ENCODE measurements at places on chromosomes 1 and 21. TPM values are rescaled to one million over a fixed set of nuclear protein-coding genes. Genes with fewer than 3 reads are reported as not detected.

GRCh38 chr1:223363057-223363855 is 720 bp downstream of the SUSD4 start:
- no peak for DNase-seq

DNA sequence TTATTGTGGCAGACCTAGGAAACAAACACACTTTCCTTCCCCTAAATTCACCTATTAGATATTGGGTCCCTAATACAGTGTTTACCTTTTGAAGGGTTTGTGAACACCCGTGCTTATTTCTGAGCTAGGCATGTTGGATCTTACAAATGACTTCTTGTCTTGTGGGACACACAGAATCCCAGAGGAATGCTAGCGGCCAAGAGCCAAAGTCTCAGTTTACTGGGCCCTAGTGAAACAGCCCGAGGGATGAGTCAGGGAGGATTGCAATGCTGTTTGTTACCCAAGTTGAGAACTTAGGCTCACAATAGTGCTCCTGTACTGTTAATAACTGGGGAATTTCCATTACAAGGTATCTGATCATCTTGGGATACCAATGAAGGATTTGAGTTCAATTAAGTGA is 100.1 kb upstream of the AKT3 start:
- no peak for DNase-seq

LYPD8 gene
- 28.5 TPM for total RNA-seq

- no peak for DNase-seq
These were observed 94.5 kb upstream of the SYT6 start for GRCh38 chr1:114248162-114248561.

Measured in Peyer's patch (tissue), 4 donors.